ENCODE measurements at places on chromosomes 7 and 10.

DNA sequence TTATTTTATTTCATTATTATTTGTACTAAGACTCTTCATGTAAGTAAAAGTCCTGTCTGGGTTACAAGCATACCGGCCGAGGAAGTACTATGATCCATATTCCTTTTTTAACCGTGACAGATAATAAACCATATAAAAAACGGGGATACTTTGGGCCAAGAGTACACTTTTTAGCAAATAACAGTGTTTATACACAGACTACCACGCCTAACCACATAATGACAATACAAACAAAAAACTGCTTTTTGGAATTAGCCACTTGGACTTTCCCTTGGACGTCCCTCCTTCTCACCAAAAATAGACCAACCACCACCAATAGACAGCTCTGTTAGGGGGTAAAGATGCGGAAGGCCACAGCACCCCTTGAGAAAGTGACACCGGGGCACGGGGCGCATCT lies 800 bp downstream of the MINDY3 start:
- DNase-seq: no peak

DNA sequence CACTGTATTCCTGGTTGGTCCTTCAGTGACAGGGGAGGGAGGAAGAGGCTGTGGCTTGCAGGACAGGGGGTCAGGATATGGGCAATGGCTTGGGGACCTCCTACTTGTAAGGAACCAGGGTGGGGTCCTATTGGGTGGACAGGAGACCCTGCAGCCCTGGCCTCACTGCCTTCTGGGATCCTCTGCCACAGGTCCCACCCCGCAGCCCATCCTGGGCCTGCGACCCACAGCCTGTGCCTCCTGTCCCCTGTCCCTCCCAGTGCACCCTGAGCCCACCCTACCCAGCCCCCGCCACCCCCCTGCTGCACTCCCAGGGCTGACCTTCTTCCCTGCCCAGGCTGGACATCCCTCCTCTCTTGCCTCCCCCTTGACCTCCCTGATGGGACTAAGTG lies 58.7 kb upstream of the MYL10 start:
- DNase-seq: no peak

- DNase-seq: no peak
Observed at GRCh38 chr10:17659365-17659764, 15.4 kb downstream of the STAM start.

- DNase-seq: no peak
Observed at GRCh38 chr7:24755541-24756407, 1.5 kb downstream of the GSDME start.

- no peak for DNase-seq
Observed at GRCh38 chr10:90969947-90970673, 49.2 kb upstream of the ANKRD1 start.

GRCh38 chr7:2444476-2444875 lies 31.7 kb downstream of the GRIFIN start:
- no peak for DNase-seq

- DNase-seq: no peak
Observed at GRCh38 chr7:107100824-107101223, 56.3 kb downstream of the PRKAR2B start.

All from activated CD4-positive, alpha-beta T cell treated with anti-CD3 and anti-CD28 coated beads for 1 hour (primary cell).